ENCODE measurements at places on chromosomes 7 and 10. TPM values are rescaled to one million over a fixed set of nuclear protein-coding genes. Genes with fewer than 3 reads are reported as not detected.

The SPRN gene
- polyA plus RNA-seq, result 9.2 TPM

- DNase-seq, result peak; percentile 8
These were observed 35.2 kb downstream of the OR13A1 start for GRCh38 chr10:45280113-45280760.

DNA sequence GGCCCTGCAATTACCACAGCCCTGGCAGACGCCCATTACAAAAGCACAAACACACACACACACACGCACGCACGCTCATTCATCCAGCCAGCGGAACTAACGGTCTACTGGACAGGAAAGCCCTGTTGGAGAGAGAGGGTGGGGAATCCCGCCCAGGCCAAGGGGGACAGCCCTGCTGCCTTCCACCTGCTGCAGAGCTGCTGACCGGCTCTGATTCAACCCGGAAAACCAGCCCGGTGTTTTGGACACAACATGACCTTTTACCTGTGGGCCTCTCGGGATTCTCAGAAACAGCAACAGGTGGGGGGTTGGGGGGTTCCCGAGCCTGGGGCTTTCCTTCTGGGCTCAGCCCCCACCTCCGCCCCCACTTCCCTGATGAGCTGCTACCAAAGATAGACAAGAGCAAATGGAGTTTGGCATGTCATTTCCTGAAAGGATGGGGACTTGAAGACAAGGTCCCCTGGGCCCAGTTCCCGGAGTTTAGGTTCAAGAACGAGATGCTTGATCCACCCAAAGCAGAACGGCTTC lies 18.5 kb upstream of the SERPINE1 start:
- no peak for DNase-seq

The ASB13 gene
- 13.7 TPM for polyA plus RNA-seq

DNA sequence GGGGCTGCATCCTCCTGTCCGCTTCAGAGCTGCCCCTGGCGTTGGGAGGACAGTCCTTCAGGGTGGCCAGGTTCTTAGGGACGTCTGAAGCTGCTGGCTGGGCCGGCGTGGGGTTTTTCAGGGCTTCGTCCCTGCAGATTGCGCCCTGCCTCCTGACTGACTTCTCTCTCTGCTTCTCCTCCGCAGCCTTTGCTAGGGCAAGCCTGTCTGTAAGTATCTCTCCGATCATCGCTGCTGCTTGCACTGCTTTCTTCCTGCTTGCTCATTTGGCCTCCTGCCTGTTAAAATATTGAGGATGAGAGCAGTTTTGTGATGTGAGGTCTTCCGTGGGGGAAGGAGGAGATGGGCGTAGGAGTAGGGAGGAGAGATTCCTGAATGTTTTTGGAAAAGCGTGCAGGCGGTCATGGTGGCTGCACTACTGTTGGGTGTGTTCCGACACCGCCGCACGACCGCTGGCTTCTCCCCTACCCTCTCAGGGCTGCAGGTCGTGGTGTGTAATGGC lies 25.3 kb downstream of the PFKFB3 start:
- DNase-seq, result no peak

The SHTN1 gene
- 56.0 TPM for polyA plus RNA-seq

DNA sequence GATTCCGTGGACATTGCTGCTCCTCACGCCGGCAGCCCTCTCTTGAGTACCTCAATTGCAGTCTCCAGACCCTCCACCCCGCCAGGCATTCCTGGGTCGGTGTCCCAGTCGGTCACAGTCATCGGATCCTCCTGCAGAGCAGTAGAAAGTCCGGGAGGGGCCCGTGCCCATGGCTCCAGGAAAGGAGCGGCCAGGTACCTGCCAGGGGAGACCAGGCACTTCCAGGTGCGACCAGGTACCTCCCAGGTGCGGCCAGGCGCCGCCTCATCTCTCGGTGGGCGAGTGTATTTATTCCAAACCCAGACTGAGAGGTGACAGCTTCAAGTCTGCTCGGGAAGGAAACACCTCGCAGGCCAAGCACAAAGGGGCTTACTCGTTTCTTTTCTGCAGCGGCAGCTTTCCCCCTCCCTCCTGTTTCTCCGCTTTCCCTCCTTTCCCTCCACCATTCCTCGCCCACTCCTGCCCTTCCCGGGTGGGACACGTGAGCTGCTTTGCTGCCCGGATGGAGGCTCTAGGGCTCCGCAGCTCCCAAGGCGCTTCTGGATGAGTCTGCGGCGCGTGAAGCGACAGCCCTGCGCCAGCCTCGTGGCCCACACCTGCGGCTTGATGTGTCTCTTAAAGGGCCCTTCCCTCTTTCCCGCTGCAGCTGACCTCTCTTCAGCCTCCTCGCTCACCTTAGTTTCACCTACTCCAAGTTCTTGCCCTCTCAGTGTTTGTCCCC lies 39.4 kb upstream of the AGK start:
- peak; percentile 81 for DNase-seq

DNA sequence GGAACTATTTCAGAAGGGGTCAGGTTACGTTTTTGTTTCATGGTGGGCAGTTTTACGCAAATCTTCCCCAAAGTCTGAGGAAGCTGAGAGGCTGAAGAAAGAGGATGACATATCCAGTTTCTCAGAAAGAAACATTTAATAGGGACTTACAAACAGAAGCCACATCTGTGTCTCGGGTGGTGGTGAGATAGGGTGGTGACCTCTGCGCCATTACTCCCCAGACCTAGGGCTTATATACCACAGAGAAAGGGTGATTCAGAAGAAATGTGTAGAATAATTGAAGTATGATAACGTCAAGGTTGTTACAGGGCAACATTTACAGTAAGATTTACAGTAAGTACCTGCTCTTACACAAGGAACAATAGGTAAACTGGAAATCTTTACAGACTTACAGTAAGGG lies 43.0 kb upstream of the RELN start:
- no peak for DNase-seq

DNA sequence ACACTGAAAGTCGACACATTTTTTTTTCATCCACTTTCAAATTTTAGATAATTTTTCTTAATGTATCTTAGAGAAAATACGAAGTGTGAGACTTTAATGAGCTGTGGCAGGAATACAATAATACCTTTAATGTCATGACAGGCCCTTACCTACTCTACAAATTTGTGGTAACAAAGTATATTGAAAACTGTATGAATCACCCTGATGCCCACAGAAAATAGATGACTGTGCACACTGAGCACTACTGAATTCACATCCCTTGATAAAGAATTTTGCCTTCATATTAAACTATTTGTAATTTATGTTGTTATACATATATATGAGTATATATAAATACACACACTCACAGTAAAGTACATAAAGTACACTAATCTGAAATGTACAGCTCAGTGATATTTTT lies 51.7 kb downstream of the AKR1D1 start:
- DNase-seq, result no peak

The TYW1B gene
- 1.1 TPM for polyA plus RNA-seq

- peak; percentile 26 for DNase-seq
These were observed 62.5 kb downstream of the PIK3CG start for GRCh38 chr7:106927536-106927935.

The IKZF5 gene
- polyA plus RNA-seq, result 4.2 TPM

The HILPDA gene
- polyA plus RNA-seq, result 24.3 TPM

- no peak for DNase-seq
These were observed 14.5 kb downstream of the KLF14 start for GRCh38 chr7:130719541-130719940.

- DNase-seq, result no peak
These were observed 23.3 kb upstream of the PALS2 start for GRCh38 chr7:24549991-24550390.

DNA sequence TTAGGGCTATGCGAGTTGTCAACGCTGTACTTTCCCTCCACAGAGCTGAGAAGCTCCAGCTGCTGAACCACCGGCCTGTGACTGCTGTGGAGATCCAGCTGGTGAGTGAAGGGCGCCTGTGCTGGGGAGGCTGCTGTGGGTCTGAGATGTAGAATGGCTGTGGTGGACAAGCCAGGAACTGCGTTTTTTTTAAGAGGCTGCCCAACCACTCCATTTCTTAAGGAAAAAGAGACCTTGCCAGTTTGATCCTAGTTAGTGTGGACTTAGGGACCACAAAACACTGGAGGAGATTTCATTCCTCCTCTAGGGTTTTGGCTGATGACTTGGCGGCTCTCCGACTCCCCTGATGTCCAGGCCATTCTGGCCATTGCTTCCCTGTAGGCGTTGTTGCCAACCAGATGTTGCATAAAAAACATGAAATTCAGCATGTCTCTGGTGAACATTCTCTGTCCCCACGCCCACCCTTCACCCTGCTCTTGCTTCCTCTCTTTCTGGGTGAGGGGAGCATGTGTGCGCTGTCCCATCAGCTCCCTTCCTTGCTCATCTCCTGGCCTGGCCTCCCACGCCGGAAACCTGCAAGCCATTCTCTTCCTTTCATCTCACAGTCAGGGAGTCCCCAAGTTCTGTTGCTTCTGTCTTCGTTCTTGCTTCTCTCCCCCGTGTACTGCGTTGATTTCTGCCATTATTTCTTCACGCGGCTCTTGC lies 30.9 kb downstream of the CRCP start:
- DNase-seq, result no peak

DNA sequence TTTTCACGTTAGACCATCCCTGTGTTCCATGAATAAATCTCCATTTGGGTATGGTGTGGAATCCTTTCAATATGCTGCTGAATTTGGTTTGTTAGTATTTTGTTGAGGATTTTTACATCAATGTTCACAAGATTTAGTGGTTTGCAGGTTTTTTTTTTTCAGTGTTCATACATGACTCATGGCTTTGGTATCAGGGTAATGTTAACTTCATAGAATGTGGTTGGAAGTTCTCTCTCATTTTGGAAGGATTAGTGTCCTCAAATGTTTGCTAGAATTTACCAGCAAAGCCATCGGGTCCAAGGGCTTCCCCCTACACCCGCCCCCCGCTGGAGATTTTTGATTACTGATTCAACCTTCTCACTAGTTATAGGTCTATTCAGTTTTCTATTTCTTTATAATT lies 398.0 kb downstream of the NXPH1 start:
- DNase-seq, result no peak

The TACR2 gene
- polyA plus RNA-seq, result 1.0 TPM

DNA sequence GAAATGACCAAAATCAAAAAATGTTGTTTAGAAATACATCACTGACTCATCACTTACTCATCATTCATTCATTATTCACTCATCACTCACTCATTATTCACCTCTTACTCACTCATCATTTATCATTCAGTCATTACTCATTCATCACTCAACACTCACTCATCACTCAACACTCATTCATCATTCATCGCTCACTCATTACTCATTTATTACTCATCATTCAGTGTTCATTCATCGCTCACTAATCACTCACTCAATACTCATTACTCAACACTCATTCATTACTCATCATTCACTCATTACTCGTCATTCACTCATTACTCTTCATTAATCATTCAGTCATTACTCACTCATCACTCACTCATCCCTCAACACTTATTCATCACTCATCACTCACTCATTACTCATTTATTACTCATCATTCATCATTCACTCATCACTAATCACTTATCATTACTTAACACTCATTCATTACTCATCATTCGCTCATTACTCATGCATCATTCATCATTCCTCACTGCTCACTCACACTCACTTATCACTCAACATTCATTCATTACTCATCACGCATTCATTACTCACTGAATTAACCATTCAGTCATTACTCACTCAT lies 238.5 kb downstream of the ADARB2 start:
- DNase-seq, result no peak

- DNase-seq, result peak; percentile 20
These were observed 169.6 kb downstream of the POM121L12 start for GRCh38 chr7:53205006-53205405.

The MYL10 gene
- not detected for polyA plus RNA-seq

GRCh38 chr7:108328174-108328651 lies 128.0 kb downstream of the NRCAM start:
- DNase-seq, result peak; percentile 58

- DNase-seq, result no peak
These were observed 35.6 kb downstream of the BRAF start for GRCh38 chr7:140889150-140889549.

DNA sequence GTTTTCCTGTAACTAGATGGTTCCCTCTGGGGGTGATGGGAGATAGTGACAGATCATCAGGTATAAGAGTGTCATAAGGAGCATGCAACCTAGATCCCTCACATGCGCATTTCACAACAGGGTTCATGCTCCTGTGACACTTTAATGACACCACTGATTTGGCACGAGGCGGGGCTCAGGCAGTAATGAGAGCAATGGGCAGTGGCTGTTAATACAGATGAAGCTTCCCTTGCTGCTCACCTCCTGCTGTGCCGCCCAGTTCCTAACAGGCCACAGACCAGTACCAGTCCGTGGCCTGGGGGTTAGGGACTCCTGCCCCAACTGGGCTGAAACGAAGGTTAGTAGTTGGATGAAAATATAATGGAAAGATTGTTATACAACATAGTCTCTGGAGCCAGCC lies 201.6 kb upstream of the LRRN3 start:
- no peak for DNase-seq

The TIAL1 gene
- 47.2 TPM for polyA plus RNA-seq

- DNase-seq, result no peak
These were observed 94.2 kb downstream of the ANKIB1 start for GRCh38 chr7:92340016-92340415.

DNA sequence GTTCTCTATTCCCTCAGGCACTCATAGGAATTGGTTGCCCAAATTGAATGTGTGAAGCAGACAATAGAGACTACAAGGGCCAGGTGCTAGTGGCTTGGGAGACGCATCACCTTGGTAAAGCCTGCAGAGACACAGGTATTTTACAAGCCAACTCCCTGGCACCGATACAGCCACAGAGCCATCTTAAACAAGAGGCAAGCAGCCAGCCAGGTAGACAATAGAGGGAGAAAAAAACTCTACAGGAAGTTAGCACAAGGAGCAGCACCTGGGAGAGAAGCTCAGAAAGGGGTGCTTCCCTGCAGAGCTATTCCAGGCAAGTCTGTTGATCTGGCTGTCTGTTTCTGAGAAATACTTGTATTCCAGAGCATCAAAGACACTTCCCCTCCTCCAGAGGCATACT lies 43.0 kb upstream of the CDK1 start:
- DNase-seq, result no peak

DNA sequence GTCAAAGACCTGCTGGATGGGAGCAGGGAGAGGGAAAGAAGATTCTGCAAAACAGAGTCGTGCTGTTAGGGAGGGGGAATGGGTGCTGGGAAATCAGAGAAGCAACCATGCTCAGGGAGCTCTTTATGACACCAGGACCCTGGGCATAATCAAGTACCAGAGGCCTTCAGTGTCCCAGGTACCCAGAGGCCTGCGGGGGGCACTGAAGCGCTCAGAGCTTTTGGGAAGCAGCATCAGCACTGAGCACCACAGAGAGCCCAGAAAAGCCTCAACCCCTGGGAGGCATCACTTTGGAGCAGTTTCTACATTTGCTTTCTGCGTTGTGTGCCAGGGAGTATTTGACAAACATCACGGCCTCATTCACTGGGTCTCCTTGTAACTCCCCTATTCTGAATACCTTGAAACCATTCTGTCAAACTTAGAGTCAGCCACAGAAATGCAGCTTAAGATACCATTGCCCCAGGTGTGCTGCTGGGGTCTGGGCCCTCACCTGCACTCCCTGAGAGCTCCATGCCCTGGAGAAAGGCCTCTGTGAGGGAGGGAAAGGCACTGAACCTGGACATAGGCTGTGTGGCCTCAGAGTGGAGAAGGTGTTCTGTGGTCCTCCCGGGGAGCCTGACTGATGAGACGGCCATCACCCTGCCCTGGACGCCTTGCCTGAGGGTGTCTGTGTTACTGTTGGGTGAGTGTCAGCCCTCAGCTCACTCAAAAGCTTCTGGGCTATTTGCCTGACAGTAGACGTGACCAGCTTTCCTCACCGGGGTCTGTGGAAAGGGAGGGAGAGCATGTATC lies 37.1 kb downstream of the CXCL12 start:
- DNase-seq, result no peak

GRCh38 chr10:88886557-88886956 lies 6.5 kb downstream of the STAMBPL1 start:
- DNase-seq, result no peak

GRCh38 chr7:115133248-115133647 lies 211.4 kb downstream of the MDFIC start:
- no peak for DNase-seq
